ENCODE measurements at places on chromosomes 11 and 22. TPM values are rescaled to one million over a fixed set of nuclear protein-coding genes. Genes with fewer than 3 reads are reported as not detected.

DNA sequence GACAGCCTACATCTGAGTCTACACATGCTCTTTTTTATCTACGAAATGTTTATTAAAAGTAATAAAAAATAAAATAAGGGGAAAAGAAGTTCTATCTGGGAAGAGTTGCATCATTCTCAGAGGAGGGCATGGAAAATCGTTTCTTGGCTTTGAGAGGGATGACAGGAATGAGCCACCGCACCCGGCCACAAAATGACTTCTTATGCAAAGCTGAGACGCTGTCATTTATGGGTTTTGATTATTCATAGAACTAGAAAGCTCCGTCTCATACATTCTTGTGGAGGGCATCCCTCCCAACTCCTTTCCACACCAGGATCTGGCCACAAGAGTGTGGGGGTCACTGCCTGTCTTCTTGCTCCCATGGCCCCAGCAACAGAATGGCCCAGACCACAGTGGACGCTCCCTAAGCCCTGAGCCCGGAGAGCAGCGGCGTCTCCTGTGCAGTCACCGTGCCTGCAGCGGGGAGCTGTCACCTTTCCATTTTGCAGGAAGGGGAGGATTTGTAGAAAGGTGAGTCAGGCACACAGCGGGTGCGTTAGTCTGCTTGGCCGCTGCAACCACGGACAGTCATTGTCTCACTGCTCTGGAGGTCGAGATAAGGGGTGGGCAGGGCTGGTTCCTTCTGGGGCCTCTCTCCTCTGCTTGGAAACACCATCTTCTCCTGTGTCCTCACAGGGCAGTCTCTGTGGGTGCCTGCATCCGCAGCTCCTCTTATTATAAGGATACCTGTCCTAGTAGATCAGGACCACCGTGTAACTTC, 1388.7 kb downstream of the BRD1 start:
- DNase-seq: no peak

- DNase-seq: no peak
Observed at GRCh38 chr11:59667812-59668187, 1.0 kb downstream of the PATL1 start.

DNA sequence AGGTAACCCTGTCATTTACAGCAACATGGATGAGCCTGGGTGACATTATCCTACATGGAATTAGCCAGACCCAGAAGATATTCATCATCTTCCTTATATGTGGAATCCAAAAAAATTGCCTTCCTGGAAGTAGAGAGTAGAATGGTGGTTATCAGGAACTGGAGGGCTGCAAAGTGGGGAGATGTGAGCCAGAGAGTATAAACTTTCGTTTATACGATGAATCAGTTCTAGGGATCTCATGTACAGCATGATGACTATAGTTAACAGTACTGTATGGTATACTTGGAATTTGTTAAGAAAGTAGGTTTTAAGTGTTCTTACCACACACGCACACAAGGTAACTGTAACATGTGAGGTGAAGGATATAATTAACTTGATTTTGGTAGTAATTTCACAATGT, 79.1 kb downstream of the TBC1D22A start:
- no peak for DNase-seq

- no peak for DNase-seq
Observed at GRCh38 chr11:11822946-11823345, 18.8 kb upstream of the USP47 start.

DNA sequence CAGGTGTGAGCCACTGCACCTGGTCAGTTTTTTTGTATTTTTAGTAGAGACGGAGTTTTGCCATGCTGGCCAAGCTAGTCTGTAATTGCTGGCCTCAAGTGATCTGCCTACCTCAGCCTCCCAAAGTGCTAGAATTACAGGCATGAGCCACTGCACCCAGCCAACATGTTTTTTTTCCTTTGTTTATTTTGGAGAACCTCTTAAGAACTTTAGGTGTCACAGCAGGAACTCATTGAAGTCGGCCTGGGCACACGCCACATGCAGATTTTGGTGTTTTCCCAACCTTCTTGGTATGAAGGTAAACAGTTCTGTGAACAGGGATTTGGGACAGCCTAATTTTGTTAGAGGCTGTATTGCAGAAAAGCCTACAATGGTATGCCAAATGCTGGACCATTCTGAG, 9.4 kb downstream of the DIXDC1 start:
- no peak for DNase-seq

DNA sequence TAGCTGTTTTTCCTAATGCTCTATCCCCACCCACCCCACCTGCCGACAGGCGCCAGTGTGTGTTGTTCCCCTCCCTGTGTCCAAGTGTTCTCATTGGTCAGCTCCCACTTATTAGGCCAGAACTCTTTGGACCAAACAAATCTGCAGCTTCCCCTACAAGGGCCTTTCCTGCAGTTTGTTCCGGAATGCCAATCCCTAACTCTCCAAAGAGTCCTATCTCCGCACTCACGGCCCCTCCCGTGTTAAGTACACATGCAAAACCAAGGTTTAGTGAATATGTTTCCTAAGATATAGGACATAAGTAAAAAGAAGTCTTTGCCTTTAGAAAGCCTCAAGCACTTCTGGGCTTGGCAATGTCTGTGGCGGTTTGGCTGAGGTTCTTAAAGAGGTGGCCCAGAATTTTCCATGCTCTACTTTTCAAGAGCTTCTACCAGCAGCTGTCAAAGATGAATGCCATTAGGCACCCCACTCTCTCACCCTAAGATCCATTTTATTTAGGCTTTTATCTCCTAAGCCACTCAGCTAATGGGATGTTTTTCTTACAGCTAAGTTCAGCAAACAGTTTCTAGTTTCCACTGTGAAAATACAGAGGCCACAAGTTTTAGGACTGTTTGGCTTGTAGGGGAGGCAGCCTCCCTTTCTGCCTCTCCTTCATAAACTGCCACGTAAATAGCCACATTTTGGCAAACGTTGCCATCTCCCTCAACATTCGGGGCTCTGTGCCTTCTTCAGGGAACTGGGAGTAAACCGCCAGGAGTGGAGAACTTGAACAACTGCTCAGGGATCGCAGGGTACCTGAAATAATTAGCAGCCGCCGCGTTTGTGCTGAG, 1.6 kb downstream of the CD59 start:
- no peak for DNase-seq

DNA sequence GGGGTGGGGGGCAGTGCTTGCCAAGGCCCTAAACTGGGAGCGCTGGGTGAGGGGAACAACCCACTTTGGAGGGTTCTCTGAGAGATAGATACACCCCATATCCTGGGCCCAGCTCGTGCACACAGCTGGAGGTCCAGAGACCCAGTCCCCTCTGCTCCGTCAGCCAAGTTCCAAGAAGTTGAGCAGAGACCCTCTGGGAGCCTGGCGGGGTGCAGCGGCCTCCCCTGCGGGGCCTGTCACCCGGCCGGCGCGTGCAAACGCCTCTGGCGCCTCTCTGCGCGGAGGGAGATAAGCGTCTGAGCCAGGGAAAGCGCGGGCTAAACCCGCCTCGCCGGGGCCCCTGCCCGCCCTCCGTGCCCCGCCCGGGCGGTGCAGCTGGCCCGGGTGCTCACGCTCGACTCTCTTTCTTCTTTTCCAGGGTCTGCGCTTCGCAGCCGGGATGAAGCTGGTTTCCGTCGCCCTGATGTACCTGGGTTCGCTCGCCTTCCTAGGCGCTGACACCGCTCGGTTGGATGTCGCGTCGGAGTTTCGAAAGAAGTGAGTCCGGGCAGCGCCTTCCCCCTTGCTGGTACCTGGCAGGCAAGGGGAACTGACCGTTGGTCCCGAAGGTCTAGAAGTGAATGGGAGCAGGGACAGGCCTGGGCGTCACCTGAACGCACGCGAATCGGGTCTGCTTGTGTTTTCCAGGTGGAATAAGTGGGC, 540 bp downstream of the ADM start:
- no peak for DNase-seq

DNA sequence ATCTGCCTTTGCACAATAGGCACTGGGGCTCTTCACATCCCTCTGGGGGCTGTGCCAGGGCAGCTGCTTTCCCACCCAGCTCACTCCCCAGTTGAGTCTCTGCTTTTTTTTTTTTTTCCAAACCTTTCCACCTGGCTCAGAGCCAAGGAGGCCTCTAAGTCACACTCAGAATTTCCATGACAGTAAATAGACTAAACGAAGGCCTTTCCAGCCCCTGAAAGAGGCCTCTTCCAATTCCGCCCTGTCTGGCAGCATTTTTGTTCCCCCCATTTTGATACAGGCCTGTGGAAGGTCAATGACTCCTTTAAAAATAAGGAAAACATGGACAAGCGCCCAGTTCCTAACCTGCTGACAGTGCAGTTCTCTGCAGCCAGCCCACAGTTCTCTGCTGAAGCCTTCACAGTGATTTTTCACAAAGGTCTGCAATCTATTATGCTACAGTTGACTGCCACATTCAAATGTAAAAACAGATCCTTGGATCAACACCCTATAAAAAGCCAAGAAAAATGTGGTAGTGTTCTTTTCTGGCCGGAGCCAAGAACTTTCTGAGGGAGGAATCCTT, 107.5 kb upstream of the SESN3 start:
- DNase-seq: peak; percentile 86

DNA sequence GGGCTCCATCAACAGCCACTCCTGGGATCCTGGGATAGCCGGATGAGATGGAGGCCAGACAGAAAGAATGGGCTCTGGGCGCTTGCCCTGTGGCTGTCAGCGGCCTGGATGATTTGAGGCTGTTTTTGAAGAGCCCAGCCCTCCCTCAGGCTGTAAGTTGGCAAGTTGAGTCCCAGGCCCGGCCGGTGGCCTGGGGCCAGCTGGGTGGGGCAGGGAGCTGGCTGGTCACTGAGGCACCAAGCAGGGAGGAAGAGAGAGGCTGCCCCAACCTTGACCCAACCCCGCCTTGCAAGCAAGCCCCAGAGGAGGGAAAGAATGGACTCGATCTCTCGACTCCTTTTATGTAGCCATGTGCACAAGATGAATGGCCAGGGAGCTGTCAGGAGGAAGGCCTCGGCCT, 34.9 kb downstream of the RIBC2 start:
- no peak for DNase-seq

DNA sequence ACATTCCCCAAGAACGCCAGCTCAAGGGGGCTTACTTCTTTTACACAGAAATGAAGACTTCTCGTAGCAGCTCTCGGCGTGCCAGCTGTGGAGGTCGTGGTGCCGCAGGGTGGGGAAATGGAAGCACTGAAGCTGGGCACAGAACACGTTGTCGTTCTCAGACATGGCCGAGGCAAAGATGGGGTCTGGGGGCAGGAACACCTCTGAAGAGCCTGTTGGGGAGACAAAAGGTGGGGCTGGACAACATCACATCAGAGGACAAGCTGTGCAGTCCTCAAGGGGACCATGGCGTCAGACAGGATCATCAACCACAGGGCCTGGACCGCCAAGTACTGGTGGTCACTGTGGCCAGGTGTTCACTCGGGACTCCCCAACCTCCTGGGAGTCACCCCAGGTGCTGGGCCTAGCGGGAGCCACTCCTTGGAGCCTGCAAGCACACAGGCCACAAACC, 65.2 kb downstream of the DGCR2 start:
- DNase-seq: no peak

DNA sequence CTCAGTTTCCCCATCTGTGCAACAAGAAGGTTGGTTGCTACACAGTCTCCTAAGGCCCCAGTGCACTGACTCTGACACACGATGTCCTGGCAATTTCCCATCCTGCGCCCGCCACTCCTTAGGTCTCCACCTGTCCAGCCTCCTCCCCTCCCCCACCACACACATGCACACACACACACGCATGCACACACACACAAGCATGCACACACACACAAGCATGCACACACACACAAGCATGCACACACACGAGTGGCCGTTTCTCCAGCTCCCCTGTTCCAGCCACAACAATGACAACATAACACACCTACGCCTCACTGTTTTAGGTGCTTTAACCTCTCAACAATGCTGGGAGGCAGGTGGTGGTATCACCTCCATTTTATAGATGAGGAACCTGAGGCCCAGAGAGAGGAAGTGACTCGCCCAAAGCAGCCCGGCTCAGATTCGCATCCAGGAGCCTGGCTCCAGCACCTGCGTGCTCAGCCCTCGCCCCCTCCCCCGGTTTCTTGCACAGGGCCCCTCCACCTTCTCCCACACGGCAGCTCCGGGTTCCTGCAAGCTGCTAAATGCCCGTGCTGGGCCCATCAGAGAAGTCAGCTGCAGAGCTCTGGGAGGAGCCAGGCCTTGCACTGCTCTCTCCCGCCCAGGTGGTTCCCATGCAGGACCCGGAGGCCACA, 13.0 kb downstream of the CYTH4 start:
- no peak for DNase-seq

DNA sequence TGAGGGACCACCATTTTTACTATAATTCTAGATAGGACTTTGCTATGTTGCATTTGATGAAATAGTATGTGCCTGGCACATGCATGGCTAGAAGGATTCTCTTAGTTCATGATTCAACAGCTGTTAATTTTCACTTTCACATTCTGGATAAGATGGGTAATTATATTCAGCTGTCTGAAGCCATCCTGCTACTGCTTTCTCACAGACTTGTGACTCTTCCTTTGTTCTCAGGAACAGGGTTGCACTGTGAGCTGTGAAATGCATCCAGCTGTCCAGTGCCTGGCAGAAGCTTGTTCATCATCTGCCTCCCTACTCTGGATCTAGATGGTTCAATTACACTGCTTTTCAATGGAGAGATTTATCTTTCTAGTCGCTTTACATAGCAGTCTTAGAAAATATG, 610.1 kb upstream of the ANO5 start:
- DNase-seq: no peak

DNA sequence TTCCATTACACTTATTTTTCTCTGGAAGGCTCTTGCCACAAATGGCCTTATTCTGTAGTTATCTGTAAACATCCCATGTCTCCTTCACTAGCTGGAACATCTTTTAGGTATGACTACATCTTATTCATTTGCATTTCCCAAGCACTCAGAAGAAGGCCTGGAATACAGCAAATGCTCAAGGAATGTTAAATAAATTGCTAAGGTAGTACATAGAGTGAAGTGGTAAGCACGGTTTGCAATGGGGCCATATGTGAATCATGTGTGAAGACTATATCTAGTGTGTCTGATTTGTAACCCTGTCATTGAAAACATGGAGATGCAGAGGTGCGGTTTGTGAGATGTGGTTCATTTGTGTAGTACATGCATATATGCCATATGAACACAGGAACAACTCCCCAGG, 33.5 kb downstream of the GDPD4 start:
- DNase-seq: no peak

- DNase-seq: no peak
Observed at GRCh38 chr11:76376746-76377558, 4.0 kb downstream of the THAP12 start.

- DNase-seq: no peak
Observed at GRCh38 chr22:36331306-36331911, 56.4 kb downstream of the MYH9 start.

Gene FOLH1
- polyA plus RNA-seq: 11.9 TPM

Gene DEUP1
- polyA plus RNA-seq: 1.2 TPM

Gene CHADL
- polyA plus RNA-seq: 3.4 TPM

Gene CSNK2A3
- 2.3 TPM for polyA plus RNA-seq

Gene DSCAML1
- polyA plus RNA-seq: 3.0 TPM

Gene C11orf86
- polyA plus RNA-seq: not detected

Gene MGAT3
- 20.8 TPM for polyA plus RNA-seq

Gene GDPD4
- polyA plus RNA-seq: 0.13 TPM

Data from renal cortex interstitium (tissue), 15 donors.